CD4-positive, alpha-beta T cell (primary cell): ENCODE measurements at places on chromosomes 3 and 15.

DNA sequence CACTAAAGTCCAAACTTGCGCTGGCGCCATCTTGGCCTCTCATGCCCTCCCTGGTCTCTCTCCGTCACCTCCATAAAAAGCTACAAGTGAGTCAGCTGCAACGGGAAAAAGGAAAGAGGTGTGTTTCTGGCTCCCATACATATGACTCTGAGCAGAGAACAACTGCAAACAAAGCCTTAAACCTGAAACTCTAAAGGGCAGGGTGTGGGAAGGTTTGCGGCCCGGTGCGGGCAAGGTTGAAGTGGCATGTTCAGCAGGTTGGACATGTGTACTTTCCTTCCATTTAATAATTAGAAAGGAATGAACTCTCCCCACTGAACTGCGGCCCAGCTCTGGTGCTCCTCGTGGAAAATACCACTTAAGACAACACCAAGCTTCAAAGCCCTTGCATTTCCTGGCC is 59.0 kb upstream of the PPARG start:
- DNase-seq: no peak

- no peak for DNase-seq
Measured at GRCh38 chr15:83300826-83301225, 16.4 kb upstream of the BNC1 start.

GRCh38 chr3:115576325-115576875 is 46.9 kb upstream of the GAP43 start:
- no peak for DNase-seq

GRCh38 chr15:49343546-49343945 is 79.5 kb upstream of the FGF7 start:
- no peak for DNase-seq

GRCh38 chr3:13750731-13751130 is 129.1 kb downstream of the WNT7A start:
- DNase-seq: no peak

GRCh38 chr15:83284559-83285283 is at the start of gene BNC1:
Gene BNC1, minus strand, starts transcription at chr15:83284664. Its CDS starts 36 bp downstream, at chr15:83284628.
- DNase-seq: no peak

DNA sequence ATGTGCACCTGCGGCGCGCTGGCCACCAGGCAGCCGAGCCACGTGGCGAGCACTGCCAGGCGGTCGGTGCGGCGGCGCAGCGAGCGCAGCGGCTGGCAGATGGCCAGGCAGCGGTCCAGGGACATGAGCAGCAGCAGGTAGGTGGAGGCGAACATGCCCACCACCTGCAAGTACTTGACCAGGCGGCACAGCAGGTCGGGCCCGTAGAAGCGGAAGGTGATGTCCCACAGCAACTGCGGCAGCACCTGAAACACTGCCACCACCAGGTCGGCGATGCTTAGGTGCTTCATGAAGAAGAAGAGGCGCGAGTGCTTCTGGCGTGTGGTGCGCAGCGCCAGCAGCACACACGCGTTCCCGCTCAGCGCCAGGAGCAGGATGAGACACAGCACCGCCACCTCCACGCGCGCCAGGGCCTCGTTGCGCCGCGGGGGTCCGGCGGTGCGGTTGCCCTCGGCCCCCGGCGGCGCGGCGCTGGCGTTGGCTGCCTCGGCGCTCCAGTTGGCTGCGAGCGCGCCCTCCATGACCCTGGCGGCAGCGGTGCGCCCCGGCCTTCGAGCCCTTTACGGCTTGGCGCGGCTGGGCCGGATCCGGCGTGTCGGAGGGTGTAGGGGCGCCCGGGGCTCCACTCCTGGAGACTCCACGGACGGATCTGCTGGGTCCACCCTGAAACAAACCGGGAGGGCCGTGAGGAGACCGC is 1.6 kb downstream of the OXTR start:
- DNase-seq: no peak

DNA sequence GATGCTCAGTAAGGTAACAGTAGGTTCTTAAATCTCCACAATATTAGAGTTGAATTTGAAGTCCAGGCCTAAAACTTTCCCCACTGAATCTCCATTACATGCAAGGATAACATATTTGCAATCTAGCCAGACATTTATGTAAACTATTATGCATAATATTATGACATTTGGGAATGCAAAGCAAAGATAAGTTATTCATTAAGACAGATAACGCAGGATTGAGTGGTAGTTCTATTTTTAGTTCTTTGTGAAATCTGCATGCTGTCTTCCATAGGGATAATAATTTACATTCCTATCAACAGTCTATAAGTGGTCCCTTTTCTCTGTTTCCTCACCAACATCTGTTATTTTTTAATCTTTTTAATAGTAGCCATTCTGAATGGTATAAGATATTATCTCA is 333.5 kb downstream of the AGBL1 start:
- no peak for DNase-seq

GRCh38 chr15:89972085-89972484 is 29.0 kb upstream of the ZNF710 start:
- no peak for DNase-seq

- DNase-seq: no peak
Measured at GRCh38 chr3:16665282-16665741, 60.1 kb upstream of the DAZL start.

DNA sequence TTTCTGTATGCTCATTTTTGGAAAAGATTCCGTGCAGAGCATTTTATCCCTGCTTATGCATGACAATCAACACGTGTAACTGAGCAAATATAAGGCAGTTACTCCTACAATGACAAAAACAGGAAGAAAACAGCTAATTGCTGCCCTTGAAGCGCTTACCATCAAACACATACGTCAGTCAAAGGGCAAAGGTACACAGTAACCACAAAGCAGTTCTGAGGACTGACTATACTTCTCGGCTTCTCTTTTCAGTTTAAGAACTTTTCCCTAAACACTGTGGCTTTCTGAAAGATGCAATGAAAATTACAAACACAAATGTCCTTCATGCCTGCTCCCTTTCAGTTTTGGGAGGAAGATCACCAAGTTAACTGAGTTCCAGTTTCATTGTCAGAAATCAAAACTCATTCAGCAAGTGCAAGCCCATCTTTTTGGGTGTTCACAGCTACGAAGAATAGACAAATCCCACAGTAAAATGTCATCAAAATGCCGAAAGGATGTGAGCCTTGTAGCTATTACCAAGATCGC is 602.8 kb downstream of the FOXP1 start:
- DNase-seq: no peak

- DNase-seq: no peak
Measured at GRCh38 chr3:129672412-129672811, 65.9 kb upstream of the PLXND1 start.

- no peak for DNase-seq
Measured at GRCh38 chr15:50260969-50261496, 4.5 kb downstream of the HDC start.

- DNase-seq: no peak
Measured at GRCh38 chr3:16471897-16472296, 41.6 kb downstream of the RFTN1 start.

DNA sequence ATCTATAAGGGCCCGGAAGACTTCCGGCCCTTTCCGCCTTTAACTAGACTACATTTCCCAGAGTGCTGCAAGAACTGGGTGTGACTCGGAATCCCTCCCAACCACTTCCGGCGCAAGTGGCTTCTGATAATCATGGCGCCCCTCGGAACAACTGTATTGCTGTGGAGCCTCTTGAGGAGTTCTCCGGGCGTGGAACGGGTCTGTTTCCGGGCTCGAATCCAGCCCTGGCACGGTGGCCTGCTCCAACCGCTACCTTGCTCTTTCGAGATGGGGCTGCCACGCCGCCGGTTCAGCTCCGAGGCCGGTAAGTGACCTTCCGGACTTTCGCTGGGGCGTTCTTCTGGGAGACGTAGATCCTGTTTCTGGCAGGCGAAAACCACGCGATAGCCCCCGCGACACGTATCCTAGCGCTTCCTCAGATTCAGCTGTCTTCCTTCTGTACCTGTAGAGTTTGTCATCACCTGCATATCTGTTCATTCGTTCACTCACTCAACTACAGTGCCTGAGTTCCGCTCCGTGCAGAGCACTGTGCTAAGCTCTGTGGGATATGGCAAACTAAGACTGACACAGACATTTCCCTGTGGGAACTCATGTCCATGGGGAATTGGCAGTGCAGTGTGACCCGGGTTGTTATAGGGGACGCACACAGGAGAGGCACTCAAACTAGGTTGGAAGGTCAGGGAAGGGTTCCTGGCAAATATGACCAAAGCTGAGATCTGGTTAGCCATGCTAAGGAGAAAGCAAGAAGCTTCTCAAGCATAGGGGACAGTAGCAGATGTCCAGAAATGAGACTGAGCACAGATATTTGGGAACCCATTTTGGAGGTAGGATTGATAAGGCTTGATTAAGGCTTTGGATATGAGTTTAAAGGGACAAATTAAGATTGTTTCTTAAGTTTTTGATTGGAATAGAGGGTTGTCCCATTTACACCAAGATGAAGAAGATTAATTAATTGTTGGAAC is at the start of gene MRPS22:
Gene MRPS22, plus strand, starts transcription at position 126 of the 962 bp plus-strand sequence. Its CDS starts 7 bp downstream, at position 133.
- DNase-seq: peak; percentile 75

- no peak for DNase-seq
Measured at GRCh38 chr3:54565956-54566355, 361.9 kb downstream of the LRTM1 start.

GRCh38 chr3:25663347-25663868 is 1.3 kb downstream of the TOP2B start:
- peak; percentile 15 for DNase-seq

- DNase-seq: no peak
Measured at GRCh38 chr3:177449360-177450006, 252.2 kb upstream of the TBL1XR1 start.

GRCh38 chr3:71423151-71423906 is 160.2 kb downstream of the FOXP1 start:
- DNase-seq: no peak

DNA sequence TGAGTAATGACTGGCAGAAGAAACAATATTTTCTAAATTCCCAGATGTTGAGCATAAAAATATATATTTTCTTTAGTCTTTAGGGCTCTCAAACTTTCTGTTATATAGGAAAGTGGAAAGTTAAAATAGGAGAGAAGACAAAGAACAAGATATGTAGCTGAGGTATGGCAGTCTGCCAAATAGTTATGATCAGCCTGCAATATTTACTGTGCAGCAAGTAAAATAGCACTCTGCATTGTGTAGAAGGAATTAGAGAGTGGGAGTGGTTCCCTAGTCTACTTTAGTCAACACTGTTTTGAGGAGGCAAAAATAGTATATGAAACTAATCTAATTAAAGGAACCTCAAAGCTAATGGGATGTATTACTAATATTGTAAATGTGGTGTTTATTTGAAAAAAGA is 978.1 kb upstream of the ALCAM start:
- no peak for DNase-seq

DNA sequence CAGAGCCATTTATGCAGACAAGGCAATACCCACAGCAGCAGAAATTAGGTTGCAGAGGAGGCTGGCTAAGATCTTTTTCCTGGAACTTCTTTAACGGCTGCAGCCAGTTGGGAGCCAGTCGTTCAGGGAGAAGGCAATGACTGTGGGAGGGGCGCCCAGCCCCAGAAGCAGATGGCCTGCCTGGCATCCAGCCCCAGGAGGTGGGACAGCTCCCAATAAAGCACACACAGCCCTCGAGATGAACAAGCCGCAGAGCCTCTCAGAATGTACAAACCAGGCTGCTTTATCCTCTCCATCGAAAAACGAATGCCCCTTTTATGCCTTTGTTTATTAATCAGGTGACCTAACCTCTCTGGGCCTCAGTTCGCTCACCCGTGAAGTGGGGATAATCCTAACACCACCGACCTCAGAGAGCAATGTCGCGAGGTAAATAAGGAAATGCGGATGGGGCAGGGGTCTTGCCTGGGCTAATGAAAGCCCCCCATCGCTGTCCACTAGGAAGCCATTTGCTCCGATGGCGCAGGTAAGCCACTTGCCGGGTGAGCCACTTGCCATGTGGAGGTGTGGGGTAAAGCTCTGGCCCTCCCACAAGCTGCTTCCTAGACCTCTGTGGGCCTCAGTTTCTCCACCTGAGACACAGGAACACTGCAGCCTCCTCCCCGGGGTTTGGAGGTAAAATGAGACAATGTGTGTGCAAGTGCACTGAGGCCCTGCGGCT is 35.8 kb downstream of the MGLL start:
- no peak for DNase-seq

GRCh38 chr3:138914870-138915502 is 32.0 kb downstream of the FOXL2 start:
- no peak for DNase-seq

DNA sequence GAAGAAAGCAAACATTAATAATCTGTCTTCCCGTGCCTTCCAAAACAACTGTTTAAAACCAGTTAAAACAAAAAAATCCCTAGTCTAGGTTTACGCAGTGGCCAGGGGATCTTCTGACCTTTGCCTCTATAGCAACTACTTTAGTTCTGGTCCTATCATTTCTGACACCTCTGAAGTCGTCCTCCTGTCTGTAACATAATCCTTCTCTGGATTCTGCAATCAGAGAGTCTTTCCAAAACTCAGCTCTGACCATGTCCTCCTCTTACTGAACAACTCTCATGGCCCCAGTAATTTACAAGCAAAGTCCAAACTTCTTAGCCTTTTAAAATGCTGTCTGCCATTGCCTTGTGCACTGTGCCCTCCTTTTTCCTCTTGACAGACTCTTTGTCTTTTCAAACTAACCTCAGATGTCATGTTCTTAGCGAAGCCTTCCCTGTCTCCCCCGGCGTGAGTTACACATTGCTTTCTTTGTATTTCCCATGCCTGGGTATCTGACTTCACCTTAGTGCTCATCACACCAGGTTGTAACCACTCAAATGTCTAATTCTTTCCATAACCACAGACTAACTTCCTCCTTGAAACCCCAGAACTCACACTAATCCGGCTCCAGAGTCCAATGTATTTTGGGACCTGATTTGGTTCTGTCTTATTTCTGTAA is 105.2 kb upstream of the BNIP2 start:
- DNase-seq: no peak

GRCh38 chr15:78944669-78945407 is at the start of gene CTSH:
Gene CTSH, minus strand, starts transcription at chr15:78945046. Its CDS starts 65 bp downstream, at chr15:78944981.
- DNase-seq: peak; percentile 81

- DNase-seq: no peak
Measured at GRCh38 chr3:24137958-24138875, 193.1 kb downstream of the NR1D2 start.

DNA sequence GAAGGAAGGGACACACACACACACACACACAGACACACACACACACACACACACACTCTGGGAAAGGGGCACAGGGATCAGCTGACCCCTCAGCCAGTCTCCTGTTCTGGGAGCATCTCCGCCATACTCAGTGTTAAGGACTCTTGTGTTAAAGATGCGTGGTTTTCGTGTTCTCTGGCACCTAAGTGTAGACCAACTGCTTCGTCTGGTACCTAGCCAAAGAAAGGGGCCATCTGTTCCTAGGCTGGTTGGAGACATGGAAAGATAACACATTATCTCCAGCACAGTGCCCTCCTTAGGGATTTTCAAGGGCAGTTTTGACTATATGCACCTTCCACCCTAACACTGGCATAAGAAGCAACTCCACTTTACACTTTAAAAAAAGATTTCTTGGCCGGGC is 65.1 kb downstream of the EPHB1 start:
- DNase-seq: no peak

- DNase-seq: no peak
Measured at GRCh38 chr3:141575879-141576743, 89.3 kb downstream of the RASA2 start.

GRCh38 chr3:90055666-90056065 is 948.2 kb downstream of the EPHA3 start:
- DNase-seq: no peak

GRCh38 chr3:67635806-67636205 is 18.6 kb downstream of the SUCLG2 start:
- no peak for DNase-seq
